ENCODE measurements at places on chromosomes 2 and 18.

DNA sequence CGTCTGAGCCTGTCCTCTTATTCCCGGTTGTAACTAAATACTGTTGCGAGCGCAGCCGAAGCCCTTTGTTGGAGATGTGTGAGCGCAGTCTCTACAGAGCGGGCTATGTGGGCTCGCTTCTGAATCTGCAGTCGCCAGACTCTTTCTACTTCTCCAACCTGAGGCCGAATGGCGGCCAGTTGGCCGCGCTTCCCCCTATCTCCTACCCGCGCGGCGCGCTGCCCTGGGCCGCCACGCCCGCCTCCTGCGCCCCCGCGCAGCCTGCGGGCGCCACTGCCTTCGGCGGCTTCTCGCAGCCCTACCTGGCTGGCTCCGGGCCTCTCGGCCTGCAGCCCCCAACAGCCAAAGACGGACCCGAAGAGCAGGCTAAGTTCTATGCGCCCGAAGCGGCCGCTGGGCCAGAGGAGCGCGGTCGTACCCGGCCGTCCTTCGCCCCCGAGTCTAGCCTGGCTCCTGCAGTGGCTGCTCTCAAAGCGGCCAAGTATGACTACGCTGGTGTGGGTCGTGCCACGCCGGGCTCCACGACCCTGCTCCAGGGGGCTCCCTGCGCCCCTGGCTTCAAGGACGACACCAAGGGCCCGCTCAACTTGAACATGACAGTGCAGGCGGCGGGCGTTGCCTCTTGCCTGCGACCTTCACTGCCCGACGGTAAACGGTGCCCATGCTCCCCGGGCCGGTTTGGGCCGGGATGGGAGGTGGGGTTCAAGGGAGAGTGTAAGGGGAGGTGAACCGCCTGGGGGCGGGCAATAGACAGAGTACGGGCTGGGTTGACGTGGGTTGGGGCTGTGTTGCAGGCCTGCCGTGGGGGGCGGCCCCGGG is at the start of gene HOXD12:
TSS of gene HOXD12 (plus strand) at position 68 of the 819 bp plus-strand sequence. CDS start at position 75, 7 bp downstream.
- no peak for DNase-seq

GRCh38 chr2:151878655-151879563 is 50.7 kb upstream of the ARL5A start:
- no peak for DNase-seq

- no peak for DNase-seq
Measured at GRCh38 chr2:88053296-88053695, 2.3 kb downstream of the KRCC1 start.

DNA sequence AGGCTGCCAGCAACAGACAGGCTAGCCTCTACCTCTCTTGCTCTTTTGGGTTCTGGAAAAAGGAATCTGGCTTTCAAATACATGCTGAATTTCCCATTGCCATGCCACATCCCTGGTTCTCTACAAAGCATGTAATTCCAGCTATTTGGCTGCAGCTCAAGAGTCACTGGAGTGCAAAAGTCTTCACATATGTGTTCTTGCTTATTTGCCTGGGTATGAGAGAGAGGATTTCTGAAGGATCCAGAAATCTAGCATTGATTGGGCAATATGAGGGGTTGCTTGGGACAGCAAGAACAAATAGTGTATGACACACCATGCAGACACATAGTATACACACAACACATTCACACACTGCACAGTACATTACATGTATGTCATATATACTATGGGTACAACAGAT is 30.7 kb upstream of the LGALSL start:
- DNase-seq, result no peak

DNA sequence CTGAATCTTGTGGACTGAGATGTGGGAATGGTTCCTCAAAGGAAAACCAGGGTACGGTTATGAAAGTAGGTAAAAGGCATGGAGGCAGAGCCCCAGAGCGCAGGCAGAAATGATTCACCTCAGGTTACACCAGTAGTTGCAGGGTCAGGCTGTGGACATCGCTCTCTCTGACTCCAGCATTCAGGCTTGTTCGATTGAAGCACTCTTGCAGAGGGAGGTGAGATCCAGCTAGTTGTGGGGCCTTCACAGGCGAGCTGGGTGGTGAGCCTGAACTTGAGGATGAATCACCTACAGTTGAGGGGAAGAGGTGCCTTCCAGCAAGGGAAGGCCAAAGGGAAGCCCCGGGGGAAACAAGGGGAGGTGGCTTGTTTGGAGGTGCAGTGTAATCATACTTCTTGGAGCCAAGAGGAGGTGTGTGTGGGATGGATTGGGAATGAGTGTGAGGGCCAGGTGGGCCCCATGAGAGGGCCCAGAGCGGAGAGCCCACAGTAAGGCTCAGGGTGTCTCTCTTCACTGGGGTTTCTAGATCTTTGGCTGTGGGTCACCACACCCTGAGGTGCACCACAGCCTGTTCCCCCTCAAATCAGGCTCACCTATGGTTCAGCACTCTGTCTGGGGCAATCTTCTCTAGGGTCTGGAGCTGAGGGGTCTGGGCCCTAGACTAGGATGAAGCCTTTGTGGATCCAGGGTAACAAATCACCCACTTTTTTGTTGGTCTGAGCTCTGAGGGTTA is 48.5 kb upstream of the MCFD2 start:
- DNase-seq, result no peak

DNA sequence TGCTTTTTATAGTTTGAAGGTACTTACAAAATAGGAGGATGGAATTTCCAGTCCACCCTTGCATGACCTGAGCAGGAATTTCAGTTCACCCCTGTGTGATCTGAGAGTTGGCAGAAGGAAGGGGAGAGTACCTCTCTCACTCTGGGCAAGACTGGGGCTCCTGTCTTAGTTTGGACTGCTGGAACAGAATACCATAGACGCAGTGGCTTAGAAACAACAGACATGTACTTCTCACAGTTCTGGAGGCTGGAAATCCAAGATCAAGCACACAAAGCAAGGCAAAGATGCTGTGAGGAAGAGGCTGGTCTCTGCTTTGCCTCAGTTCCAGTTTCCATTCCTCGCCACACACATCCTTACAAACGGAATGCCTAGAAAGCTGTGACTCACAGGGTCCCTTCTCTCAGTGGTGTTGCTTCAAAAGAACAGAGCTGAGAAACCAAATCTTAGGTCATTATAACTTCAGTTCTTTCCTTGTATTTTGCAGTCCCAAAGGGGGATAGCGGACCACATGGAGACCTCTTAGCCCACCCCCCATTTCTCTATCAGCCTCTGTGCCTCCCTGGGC is 108.8 kb upstream of the HAAO start:
- no peak for DNase-seq

GRCh38 chr2:224689539-224689938 is 26.6 kb downstream of the CCDC195 start:
- no peak for DNase-seq
